ENCODE measurements at places on chromosomes 12 and 14.

- DNase-seq: no peak
These were observed 249.2 kb downstream of the TTC6 start for GRCh38 chr14:37844614-37845013.

DNA sequence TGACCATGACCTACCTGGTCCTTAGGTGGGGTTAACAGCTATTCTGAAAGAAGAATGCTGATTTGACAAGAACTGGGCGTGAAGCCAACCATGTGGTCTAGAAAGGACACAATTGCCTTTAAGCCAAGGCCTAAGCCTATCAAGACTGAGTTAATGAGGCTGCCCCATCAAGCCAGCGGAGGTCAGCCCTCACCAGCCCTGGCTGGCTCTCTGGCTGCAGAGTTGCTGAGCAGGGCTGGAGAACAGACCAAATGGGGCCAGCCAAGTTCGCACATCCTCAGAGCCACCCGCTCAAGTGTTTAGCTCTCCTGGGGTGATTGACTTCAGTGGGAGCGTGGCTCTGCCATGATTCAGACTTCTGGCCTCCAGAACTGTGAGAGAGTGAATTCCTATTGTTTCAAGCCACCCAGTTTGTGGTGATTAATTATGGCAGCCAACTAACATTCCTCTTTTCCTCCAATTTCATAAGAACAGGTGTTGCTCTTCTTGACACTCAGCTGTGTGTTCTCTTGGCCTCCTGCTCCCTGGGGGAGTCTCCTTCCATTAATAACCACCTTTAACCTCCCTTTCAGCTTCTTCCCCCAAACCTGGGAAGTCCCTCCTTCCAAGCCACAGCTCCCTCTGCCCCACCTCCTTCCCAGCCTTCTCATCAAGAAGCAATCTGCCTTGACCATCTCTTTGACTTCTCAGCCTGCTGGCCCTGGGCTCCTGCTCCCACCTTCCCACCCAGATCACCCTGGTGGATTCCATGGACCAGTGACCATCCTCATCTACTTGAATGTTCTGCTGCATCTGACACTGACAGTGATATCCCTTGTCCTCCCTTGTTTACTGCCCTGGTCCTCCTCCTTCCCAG lies 5.3 kb upstream of the SERPINA5 start:
- DNase-seq: no peak

DNA sequence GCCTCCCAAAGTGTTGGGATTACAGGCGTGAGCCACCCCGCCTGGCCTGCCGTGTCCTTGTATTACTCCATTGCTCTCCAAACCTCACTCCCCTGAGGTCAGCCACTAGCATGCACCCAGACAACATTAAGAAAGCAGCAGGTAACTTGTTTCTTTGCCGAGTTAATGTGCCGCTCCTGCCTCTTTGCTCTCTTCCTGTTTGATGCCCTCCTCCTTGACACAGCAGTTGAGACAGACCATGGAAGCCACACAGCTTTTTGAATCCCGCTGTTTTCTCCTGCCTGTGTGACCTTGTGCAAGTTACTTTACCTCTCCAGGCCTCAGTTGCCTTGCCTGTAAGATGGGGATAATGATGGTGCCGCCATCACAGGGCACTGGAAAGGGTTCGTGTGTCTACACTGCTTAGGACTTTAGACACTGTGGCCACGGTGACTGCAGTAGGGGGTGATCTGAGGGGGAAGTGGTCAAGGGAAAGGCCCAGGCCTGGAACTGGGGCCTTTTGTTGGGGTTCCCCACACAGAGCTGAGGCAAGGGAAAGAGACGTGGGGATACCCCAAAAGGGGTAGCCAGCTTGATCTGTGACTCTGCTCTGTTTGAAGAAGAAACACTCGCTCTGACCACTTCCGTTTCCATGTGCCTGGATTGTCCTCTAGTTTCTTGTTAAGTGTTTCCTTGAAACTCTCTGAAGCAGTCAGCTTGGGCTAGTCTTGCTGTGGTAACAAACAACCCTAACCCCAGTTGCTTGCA lies 69.3 kb downstream of the RIN3 start:
- DNase-seq: no peak

- DNase-seq: no peak
These were observed 99.9 kb downstream of the ST8SIA1 start for GRCh38 chr12:22234561-22234960.

- no peak for DNase-seq
These were observed 96.2 kb downstream of the CIT start for GRCh38 chr12:119780786-119781434.

DNA sequence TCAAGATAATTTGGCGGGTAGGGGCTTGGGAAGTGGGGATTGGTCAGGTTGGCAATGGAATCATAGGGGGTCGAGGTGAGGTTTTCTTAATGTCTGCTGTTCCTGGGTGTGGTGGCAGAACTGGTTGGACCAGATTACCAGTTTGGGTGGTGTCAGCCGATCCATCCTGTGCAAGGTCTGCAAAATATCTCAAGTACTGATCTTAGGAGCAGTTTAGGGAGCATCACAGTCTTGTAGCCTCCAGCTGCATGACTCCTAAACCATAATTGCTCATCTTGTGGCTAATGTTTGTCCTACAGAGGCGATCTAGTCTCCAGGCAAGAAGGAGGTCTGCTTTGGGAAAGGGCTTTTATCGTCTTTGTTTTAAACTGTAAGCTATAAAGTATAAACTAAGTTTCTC lies 868.4 kb downstream of the DIO2 start:
- DNase-seq: no peak

GRCh38 chr12:52254965-52255751 lies 19.3 kb upstream of the KRT86 start:
- no peak for DNase-seq
